ELF-1 (cell line): ENCODE measurements at places on chromosomes 13 and 19.

DNA sequence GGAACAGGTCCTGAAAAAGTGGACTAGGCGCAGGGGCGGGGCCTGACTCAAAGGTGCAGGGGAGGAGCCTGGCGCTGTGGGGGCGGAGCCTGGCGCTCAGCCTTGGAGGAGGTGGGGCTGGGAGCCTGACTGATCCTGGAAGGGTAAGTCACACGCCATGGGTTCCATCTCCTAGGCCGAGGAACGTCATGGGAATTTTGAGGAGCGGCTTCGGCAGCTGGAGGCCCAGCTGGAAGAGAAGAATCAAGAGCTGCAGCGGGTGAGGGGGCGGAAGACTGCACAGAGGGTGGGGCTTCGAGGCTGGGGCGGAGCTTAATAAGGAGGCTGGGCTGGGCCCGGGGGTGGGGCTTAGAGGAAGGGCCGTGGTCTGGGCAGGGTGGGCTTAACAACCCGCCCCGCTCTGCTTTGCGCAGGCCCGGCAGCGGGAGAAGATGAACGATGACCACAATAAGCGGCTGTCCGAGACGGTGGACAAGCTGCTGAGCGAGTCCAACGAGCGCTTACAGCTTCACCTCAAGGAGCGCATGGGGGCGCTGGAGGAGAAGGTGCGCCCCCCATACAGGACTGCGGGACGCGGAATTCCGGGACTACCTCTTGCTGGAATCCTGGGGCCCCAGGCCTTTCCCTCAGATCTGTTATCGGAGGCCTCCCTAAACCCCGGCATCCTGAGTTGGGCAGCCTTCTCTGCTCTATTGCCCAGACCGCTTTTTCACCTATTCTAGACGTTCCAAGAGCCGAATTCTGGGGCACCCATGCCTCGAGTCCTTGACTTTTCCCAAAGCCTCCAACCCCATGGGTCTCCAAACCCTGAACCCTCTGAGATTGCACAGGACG is 14.5 kb downstream of the PPFIA3 start:
- peak; percentile 90 for DNase-seq

GRCh38 chr13:50914848-50915247 is 5.3 kb downstream of the RNASEH2B start:
- DNase-seq, result no peak

GRCh38 chr13:42816538-42816937 is 35.2 kb downstream of the FAM216B start:
- no peak for DNase-seq

- DNase-seq, result no peak
Observed at GRCh38 chr19:13583114-13583513, 76.8 kb upstream of the CACNA1A start.

DNA sequence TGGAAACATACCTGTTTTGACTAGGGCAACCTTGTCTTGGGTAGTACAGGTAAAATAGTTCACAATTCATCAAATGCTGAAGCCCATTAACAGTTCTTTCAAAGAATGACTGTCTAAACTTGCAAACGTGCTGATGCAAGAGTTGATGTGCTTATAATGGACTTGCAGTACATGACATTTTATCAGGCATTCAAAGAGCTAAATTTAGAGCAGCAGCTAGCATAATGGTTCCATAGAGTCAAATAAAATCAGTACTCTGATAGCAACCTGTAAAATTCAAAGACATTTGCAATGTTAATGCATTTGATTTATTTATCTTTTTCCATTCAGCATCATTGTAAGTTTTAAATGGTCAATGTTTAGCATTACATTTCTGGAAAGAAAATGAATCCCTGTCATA is 979.7 kb upstream of the SLC10A2 start:
- DNase-seq, result no peak

DNA sequence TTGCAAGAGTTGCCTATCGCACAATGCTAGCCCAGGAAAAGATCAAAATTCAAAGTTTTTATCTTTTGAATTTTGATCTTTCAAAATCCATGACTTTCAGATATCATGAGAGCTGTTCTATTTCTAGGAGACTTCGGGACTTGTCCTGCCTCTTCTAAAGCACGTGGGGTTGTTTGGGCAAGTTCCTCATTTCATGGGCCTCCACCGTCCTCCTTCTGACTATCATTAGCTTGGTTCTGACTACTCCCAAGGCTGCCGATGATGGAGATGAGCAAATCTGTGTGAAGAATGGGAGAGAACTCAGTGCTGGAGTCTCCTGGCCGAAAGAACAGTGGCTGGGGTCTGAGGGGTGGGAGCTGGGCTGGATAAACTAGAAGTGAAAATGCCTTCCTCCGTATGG is 86.5 kb downstream of the COL4A1 start:
- DNase-seq, result no peak

- DNase-seq, result no peak
Observed at GRCh38 chr13:58946274-58946673, 1217.5 kb downstream of the DIAPH3 start.
